Fibroblast of the aortic adventitia (primary cell): ENCODE measurements at places on chromosomes 4 and X.

- DNase-seq: peak; percentile 0
These were observed 735.8 kb upstream of the ATOH1 start for GRCh38 chr4:93092765-93093164.

DNA sequence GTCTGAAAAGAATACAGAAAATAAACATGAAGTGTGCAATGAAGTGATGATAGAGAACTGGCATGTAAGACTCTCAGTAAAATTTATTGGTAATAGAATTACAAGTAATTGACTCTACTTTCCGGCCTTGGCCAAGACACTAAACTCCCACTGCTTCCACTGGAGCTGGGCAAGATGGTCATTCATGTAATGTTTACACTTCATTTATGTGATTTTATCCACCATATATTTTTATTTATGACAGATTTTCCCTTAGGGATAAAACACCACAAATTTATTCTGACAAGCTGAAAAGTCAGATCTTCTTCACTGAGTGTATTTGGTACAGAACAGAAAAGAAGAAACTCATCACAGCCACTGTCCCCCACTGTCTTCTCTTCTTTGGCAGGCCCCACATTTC lies 191.9 kb downstream of the SLC39A8 start:
- no peak for DNase-seq

DNA sequence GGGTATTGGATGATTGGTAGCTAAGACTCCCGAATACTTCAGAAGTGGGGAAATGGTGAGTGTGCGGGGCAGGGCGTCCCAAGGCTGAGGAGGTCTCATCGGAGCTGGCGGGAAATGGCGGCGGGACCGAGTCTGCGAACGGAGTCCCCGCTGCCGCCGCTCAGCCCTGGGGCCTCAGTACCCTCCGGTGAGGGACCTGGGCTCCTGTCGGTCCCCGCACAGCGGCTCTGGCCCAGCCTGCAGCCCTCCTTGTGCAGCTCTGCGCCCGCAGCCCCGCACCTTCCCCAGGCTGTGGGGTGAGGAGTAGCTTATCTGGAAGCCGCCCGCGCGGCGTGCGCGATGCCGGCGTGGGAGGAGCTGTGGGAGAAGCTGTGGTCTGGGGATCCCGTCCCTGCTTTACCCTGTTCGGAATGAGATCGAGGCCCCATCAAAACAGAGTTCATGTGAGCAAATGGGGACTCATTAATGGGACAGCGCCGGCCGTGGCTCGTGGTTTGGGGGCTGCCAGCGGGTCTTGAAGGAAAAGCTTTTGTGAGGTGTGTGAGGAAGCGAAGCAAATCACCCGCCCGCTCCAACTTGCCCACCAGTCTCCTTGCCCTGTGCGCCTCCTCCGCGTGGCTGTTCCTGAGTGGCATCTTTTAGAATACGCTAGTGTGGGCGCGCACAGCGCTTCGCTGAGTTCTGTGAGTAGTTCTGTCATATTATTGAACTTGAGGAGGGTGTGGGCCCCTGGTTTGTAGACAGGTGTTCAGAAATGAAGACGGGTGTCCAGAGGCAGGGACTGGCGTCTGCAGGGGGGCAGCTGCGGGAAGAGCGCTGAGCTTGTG lies 531 bp downstream of the ZNF141 start:
- peak; percentile 45 for DNase-seq

- no peak for DNase-seq
These were observed 82.2 kb downstream of the APBB2 start for GRCh38 chr4:41132055-41132683.

- DNase-seq: no peak
These were observed 16.6 kb downstream of the AMER1 start for GRCh38 chrX:64188901-64189300.

DNA sequence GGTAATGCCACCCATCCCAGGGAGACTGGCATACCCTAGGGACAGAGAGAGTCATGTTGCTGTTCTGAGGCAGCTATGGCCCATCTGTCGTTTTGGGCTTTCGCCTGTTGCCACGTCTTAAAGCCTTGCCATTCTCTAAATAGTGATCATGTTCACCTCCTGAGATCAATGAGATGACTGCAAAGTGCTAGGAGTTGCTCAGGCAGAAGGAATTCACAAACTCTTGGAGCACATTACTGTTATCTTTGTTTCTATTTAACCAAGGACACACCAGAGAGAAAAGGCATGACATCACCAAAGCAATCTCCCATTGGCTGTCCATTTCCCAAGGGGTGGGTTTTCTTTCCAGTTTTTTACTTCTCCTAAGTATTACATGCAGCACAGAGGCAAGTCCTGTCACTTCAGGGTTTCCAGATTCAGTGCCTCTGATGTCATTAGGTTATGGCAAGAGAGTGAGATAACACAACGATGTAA lies 37.1 kb upstream of the SETD7 start:
- DNase-seq: peak; percentile 87

- DNase-seq: peak; percentile 30
These were observed 565 bp downstream of the MOB1B start for GRCh38 chr4:70902577-70903290.

DNA sequence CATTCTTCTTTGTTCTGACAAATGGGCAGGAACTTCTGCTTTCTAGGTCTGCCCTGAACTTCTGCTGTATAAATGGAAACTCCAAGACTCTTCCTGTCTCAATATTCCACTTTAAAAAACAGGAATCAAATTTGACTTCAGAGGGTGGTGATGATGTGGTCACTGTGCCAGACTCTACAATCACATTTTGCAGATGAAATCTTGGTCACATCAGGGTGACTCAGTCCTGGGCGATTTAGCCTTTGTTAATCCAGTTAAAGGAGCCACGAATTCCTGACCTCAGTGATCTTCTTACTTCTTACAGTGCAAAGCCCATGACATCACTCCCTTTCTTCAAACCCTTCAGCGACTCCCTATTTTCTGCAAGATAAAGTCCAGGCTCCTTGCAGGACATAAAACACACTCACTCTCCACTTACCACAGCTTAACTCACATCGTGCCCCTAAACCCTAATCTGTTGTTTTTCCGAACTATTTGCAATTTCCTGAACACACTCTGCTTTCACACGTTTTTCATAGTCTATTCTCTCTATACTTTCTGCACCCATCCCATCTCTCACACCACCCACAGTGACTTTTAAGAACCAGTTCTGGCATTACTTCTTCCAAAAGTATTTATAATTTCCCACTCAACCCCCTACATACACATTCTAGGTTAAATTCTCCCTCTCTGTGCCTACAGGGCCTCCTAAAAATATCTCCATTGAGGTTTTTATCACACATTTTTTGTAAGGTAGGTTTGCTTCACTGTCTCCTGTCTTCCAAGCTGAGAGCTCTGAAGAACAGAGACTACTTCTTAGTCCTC lies 11.1 kb downstream of the GASK1B start:
- peak; percentile 98 for DNase-seq
